ENCODE measurements at places on chromosomes 3 and 15.

- no peak for DNase-seq
Measured at GRCh38 chr3:158463556-158463955, 107.4 kb upstream of the MLF1 start.

- no peak for DNase-seq
Measured at GRCh38 chr3:37862903-37863815, 1.5 kb downstream of the CTDSPL start.

GRCh38 chr3:71530903-71531530 lies 52.5 kb downstream of the FOXP1 start:
- DNase-seq = no peak

- DNase-seq = no peak
Measured at GRCh38 chr3:16309558-16309957, 44.5 kb downstream of the OXNAD1 start.

DNA sequence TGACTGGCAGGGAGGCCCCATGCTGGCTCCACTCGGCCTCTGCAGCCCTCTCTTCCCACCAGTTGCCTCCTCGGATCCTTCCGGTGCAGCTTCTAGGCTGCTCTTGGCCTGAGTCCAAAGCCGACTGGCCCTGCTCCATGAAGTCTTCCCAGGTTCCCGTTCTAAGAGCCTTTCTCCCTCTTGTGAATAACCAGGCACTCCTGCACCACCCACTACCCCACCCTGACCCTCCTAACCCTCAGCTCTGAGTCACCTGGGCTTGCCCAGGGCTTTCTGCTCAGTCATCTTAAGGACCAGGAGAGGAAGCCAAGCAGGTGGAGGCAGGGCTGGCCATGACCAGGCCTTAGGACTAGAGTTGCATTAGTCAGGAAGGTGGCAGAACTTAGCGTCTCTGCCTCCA lies 28.1 kb upstream of the CNBP start:
- no peak for DNase-seq

DNA sequence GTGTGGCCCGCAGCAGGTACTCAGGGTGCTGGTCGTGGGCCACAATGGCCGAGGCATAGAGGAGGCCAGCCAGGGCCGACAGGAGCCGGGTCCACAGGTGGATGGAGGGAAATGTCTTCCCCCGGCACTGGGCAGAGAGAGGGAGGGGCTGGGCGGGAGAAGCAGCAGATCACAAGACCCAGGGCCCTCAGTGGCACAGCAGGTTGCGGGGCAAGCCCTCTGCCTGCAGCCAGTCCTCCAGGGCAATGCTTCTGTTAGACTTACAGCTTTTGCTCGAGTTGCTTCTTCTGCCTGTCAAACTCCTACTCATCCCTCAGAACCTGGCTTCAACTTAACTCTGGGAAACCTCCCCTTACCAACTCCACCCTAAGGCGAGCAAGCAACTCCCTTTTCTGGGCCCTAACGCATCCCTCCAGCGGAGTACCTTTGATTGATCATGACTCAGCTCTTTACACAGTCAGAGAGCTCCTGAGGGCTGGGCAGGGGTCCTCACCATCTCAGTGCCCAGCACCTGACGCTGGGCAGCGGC lies 16.0 kb downstream of the TMEM44 start:
- no peak for DNase-seq

DNA sequence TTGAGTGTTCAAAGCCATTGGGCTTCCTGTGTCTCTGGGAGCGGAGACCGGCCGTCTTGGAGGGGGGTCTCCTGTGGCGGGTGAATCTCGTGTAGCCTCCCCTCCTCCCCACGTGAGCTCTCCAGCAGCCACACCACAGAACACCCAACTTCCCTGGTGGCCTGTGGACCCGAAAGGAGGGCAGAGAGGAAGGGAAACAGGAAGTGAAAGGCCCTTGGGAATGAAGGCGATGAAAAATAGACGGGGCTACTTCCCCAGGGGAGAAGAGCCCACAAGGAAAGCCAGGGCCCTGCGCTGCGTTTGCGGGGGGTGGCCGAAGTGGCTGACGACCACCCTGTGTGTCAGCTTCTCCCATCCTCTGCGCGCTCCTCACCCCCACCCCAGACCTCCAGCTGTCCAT lies 5.4 kb downstream of the ANKRD63 start:
- no peak for DNase-seq

- no peak for DNase-seq
Measured at GRCh38 chr15:93801206-93801605, 430.2 kb upstream of the MCTP2 start.
